ENCODE measurements at places on chromosomes 2 and 18. TPM values are rescaled to one million over a fixed set of nuclear protein-coding genes. Genes with fewer than 3 reads are reported as not detected.

NCK2 gene
- 36.5 TPM for total RNA-seq

MC2R gene
- total RNA-seq, result 0.15 TPM

TFCP2L1 gene
- total RNA-seq, result 0.21 TPM

CROCC2 gene
- total RNA-seq, result not detected

UGT1A5 gene
- total RNA-seq, result not detected

PDE1A gene
- total RNA-seq, result not detected

DNAH7 gene
- total RNA-seq, result 0.31 TPM

ELP2 gene
- 88.8 TPM for total RNA-seq

CKAP2L gene
- 23.7 TPM for total RNA-seq

TUBA3E gene
- total RNA-seq, result not detected

ALKAL2 gene
- total RNA-seq, result not detected

CREG2 gene
- total RNA-seq, result not detected

REG1B gene
- 2.7 TPM for total RNA-seq

GNAL gene
- not detected for total RNA-seq

LOXHD1 gene
- total RNA-seq, result not detected

LHCGR gene
- 0.11 TPM for total RNA-seq

NR4A2 gene
- total RNA-seq, result 1.4 TPM

ASPRV1 gene
- total RNA-seq, result 0.53 TPM

ITM2C gene
- 167 TPM for total RNA-seq

PMS1 gene
- total RNA-seq, result 36.5 TPM

CDH19 gene
- not detected for total RNA-seq

RAD51AP2 gene
- total RNA-seq, result not detected

RNF138 gene
- 52.7 TPM for total RNA-seq

RBM44 gene
- total RNA-seq, result 0.56 TPM

FABP1 gene
- not detected for total RNA-seq

SEMA4F gene
- 3.6 TPM for total RNA-seq

SLC19A3 gene
- total RNA-seq, result not detected

DYNC2LI1 gene
- total RNA-seq, result 10.9 TPM

AMER3 gene
- total RNA-seq, result not detected

RNMT gene
- 30.6 TPM for total RNA-seq

LYG1 gene
- total RNA-seq, result 0.21 TPM

SLC23A3 gene
- total RNA-seq, result 0.37 TPM

DCDC2C gene
- not detected for total RNA-seq

PROKR1 gene
- not detected for total RNA-seq

SEPTIN2 gene
- total RNA-seq, result 244 TPM

B3GNT7 gene
- total RNA-seq, result 10.1 TPM

MYO7B gene
- total RNA-seq, result 4.8 TPM

NOTO gene
- not detected for total RNA-seq

EPHA4 gene
- total RNA-seq, result 0.33 TPM

NCKAP5 gene
- 0.35 TPM for total RNA-seq

SKA1 gene
- total RNA-seq, result 25.6 TPM

PROC gene
- not detected for total RNA-seq

CDC42EP3 gene
- total RNA-seq, result 63.1 TPM

RGPD4 gene
- not detected for total RNA-seq

SANBR gene
- total RNA-seq, result 6.4 TPM

L3MBTL4 gene
- 8.7 TPM for total RNA-seq

DNER gene
- total RNA-seq, result not detected

All from GM12878 (cell line).